ENCODE measurements at places on chromosomes 13 and 19.

GRCh38 chr13:34777914-34778303 lies 164.2 kb upstream of the NBEA start:
- no peak for DNase-seq

- no peak for DNase-seq
These were observed 8.4 kb downstream of the AP1M1 start for GRCh38 chr19:16206046-16206605.

DNA sequence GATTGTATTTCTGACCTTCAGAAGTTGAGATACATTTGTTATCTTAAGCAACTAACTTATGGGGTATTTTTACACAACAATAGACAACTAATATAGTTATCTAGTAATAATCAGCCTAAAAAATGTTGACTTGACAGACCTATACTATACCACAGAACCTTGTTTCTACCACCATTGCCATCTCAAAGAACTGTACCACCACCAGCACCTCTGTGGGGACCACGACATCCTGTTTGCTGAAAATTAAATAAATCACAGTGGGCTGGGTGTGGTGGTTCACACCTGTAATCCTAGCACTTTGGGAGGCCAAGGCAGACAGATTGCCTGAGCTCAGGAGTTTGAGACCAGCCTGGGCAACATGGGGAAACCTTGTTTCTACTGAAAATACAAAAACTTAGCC lies 24.0 kb downstream of the TSKS start:
- no peak for DNase-seq

- no peak for DNase-seq
These were observed 99.3 kb downstream of the WDFY2 start for GRCh38 chr13:51683597-51683996.

- no peak for DNase-seq
These were observed 17.0 kb downstream of the OPA3 start for GRCh38 chr19:45567609-45568008.

DNA sequence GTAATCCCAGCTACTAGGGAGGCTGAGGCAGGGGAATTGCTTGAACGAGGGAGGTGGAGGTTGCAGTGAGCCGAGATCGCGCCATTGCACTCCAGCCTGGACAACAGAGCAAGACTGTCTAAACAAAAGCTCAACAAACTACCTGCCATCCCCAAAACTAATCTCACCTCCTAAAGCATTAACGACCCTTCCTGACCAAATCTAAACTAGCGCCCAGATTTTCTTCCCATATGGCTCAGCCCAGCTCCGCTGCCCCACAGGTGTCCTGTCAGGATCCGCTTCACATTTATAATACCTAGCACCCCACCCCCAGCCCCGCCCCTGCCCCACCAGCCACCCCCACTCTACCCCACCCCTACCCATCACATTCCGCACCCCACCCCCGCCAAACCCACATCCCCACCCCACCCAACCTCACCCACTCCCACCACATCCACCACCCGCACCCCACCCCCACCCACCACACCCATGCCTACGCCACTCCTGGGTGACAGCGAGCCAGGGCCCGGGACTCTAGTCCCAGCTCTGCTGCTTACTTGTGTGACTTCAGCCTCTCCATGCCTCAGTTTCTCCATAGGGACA lies 599 bp downstream of the C19orf12 start:
- DNase-seq, result no peak

DNA sequence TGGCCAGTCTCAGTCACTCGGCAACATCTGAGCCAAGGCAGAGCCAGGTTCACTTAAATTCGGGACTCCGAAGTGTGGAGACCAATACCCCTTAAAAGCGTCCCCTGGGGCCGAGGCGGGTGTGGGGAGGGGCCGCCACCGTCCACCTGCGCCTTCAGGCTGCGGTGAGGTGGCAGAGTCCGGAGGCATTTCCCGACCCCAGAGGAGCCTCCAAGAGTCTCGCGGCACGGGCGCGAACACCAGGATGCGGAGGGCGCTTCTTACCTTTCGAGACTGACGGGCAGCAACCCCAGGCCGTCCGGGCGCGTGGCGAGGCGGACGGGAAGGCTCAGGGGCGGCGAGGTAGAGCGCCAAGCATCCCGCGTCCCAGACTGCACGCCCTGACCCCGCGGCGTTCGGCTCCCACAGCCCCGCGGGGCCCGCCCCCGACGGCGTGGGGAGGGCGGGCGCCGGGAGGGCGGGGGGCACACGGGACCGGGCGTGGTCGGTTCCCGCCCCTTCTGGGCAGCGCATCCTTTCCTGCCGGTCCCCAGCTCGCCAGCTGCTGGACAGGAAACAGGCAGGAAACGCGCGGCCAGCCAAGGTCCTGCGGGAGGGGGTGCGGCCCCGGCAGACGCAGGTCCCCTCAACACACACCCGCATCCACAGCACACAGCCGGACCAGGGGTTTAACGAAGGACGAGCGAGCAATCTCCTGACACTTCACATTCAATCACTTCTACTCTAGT lies at the start of gene THSD1:
Gene THSD1, minus strand, starts transcription at position 406 of the 728 bp plus-strand sequence. CDS start 3,572 bp downstream, outside the sequence.
- DNase-seq, result peak; percentile 6

DNA sequence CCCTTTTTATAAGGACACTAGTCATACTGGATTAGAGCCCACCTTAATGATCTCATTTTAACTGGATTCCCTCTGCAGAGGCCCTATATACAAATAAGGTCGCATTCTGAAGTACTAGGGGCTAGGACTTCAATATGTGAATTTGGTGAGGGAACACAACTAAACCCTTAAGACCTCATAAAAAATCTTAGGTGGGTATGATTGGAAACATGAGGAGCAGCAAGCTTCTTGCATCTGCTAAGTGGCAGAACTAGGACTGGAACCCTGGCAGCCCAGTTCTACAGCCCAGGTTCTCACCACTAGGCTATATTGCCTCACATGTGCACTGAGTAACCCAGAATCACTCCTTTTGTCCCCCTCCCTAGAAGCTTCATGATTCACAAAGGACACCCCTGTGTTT lies 17.1 kb upstream of the GRWD1 start:
- DNase-seq, result no peak

- no peak for DNase-seq
These were observed 279.8 kb upstream of the DACH1 start for GRCh38 chr13:72146816-72147215.

- DNase-seq, result peak; percentile 94
These were observed at the start of gene LENG8 for GRCh38 chr19:54448774-54449700. LENG8 (plus strand) TSS chr19:54449199; CDS start chr19:54451345, 2,146 bp downstream.

- no peak for DNase-seq
These were observed at the start of gene DHDH for GRCh38 chr19:48933382-48933932. DHDH (plus strand) TSS chr19:48933699; CDS start chr19:48933722, 23 bp downstream.

- no peak for DNase-seq
These were observed 7.8 kb upstream of the SYCN start for GRCh38 chr19:39211731-39212374.
